NCI-H460 (cell line): ENCODE measurements at places on chromosomes 11 and 22.

- no peak for DNase-seq
Measured at GRCh38 chr22:45997077-45997776, 20.3 kb upstream of the WNT7B start.

DNA sequence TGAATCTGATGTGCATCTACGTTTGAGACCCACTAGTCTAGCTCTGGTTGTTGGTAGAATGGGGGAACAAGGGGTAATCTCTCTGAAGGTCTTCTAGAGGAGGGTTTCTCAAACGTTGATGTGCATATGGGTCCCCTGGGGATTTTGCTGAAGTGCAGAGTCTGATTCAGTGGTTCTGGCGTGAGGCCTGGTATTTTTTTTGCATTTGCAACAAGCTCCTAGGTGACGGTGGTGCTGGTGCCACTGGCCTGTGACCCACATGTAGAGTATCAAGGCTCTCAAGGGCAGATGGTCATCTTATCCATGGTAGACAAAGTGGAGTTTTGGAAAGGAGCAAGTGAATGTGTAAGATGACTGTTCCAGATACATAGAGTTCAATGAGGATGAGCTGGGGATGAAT is 97.1 kb downstream of the CEP164 start:
- no peak for DNase-seq

DNA sequence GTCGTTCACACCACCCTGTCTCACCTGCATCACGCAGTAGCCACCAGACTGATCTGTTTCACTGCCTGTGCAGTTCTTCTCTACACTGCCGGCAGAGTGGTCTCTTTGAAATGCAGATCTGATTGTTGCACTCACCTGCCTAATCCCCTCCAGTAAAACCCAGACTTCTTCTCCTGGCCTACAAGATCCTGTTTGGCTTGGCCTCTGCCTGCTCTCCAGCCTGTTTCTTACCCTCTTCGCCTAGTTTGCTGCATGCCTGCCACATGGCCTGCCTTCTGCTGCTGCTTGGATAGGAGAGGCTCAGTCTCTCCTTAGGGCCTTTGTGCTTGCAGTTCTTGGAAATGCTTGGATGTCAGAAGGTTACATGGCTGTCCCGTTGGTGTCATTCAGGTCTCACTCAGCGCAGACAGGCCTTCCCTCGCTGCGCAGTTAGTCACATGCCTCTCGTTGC is 42.0 kb downstream of the PACS1 start:
- no peak for DNase-seq

DNA sequence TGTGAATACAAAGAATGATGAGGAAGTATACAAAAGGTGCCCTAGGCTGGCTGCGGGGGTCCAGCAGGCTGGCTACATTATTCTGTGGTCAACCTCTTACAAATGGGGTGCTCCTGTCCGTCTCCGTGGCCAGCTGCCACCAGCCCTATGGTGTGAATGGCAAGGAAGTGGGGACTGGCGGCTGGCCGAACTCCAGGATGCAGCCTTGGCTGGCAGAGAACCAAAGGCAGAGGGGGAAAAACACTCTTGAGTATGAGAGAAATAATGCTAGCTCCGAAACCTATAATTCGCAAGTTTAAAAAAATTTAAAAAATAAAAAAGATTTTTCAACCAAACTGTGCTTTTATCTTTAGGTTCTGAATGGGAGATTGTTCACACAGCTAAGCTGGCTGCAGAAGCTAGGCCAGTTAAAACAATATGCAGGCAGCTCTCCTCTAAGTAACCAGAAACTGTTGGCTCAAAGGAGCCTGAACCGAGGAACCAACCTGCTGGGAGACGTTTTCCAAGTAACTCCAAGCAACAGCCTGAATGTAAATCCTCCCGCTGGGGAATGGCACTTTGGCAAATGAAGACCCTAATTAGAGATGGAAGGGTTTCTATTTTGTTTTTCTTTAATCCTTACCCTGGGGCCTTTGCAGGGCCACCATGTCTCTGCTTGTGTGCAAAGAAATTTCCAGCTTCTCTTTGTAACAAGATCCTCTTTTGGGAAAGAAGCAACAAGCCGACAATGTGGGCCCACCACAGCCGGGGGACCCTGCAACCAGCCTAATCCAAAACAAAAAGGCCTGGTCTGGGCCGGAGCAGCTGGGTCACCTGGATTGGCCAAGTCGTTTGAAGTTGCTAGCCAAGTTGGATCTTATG is 50.2 kb downstream of the C22orf31 start:
- DNase-seq: no peak

DNA sequence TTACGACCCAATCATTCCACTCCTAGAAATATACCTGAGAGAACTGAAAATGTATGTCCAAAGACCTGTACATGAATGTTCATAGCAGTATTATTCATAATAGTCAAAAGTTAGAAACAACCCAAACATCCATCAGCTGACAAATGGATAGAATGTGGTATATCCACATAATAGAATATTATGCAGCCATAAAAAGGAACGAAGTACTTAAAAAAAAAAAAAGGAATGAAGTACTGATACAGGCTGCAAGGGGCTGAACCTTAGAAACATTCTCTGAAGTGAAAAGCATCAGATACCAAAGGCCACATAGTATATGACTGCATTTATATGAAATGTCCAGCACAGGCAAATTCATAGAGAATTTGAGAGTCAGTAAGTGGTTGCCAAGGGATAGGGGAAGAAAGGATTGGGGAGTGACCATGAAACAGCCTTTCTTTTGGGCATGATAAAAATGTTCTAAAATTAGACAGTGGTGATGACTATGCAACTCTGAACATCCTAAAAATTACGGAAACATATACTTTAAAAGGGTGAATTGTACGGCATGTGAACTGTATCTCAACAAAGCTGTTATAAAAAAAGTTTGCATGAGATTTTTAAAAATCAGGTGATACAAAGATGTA is 1.8 kb downstream of the TPST2 start:
- DNase-seq: no peak

DNA sequence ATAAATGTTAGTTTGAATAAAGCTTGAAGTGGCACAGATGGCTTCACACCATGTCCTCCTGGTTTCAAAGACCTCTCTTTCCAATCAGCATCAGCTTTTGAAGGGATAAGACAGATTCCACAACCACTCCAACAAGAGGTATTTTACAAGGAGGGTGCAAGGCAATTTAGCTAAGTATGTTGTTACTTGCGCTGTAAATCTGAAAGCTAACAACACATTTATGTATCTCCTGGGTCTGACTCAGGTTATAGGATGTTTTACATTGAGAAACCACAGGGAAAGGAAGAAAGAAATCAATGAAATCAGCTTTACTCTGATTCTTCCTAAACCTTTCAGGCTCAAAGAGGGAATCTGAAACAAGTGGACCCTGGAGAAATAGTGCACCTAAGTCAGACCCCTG is 12.1 kb downstream of the CWC15 start:
- DNase-seq: no peak

GRCh38 chr11:819943-820649 is 1.4 kb downstream of the PNPLA2 start:
- DNase-seq: no peak

GRCh38 chr11:35313066-35313759 is 106.1 kb downstream of the SLC1A2 start:
- DNase-seq: no peak

DNA sequence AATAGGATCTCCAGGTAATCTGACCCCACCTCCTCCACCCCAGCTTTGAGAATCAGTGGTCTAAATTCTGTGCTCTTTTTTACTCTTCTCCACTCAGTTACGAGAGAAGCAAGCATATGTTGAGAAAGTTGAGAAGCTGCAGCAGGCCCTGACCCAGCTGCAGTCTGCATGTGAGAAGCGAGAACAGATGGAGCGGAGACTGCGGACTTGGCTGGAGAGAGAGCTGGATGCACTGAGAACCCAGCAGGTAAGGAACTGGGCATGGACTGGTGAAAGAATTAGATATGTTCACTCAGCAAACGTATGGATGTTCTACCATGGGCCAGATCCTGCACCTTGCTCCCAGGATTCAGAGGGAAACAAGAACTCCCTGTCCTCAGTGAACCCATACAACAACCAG is 85.7 kb downstream of the AMOTL1 start:
- DNase-seq: no peak

GRCh38 chr11:66685276-66686099 is 7.8 kb upstream of the RBM4B start:
- DNase-seq: no peak

DNA sequence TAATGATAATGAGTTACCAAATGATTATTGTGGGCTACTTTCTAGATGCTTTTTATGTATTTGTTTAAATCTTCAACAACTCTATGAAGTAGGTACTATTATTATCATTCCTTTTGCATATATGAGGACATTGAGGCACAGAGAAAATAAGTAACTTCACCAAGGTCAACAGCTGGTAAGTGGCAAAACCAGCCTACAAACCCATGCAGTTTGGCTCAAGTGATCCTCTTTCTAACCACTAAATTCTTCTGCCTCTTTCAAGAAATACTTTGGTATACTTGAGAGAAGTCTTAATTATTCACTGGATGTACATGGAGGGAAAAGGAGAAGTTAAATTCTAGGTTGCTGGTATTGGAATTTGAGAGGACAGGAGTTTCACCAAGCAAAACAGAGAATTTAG is 495.2 kb upstream of the CADM1 start:
- no peak for DNase-seq

- DNase-seq: no peak
Measured at GRCh38 chr11:66367561-66368312, 3.8 kb downstream of the SLC29A2 start.

- no peak for DNase-seq
Measured at GRCh38 chr11:12587333-12587991, 86.8 kb upstream of the TEAD1 start.

- DNase-seq: no peak
Measured at GRCh38 chr22:17869285-17870096, 95.2 kb upstream of the BID start.

- no peak for DNase-seq
Measured at GRCh38 chr11:65560555-65561418, 2.6 kb upstream of the LTBP3 start.

GRCh38 chr11:93689240-93689639 is 27.8 kb downstream of the CEP295 start:
- DNase-seq: no peak

- no peak for DNase-seq
Measured at GRCh38 chr22:38422611-38423511, 32.1 kb downstream of the KCNJ4 start.

DNA sequence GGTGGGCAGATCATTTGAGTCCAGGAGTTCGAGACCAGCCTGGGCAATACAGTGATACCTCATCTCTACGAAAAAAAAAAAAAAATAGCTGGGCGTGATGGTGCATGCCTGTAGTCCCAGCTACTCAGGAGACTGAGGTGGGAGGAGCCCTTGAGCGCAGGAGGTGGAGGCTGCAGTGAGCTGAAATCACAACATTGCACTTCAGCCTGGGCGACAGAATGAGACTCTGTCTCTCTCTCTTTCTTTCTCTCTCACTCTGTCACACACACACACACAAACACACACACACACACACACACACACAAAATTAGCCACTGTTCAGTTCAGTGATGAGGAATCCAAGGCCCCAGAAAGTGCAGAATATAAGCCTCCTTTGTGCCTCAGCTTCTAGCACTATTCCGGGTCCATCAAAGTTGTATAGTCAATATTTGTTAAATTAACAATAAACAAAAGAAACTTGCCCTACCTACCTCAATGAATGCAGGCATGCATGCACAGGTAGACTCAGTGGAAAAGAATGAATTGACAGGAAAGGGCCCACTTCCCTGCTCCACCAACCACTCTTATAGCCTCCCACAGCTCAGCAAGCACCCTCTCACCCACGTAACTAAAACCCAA is 3.9 kb upstream of the SMIM35 start:
- no peak for DNase-seq

DNA sequence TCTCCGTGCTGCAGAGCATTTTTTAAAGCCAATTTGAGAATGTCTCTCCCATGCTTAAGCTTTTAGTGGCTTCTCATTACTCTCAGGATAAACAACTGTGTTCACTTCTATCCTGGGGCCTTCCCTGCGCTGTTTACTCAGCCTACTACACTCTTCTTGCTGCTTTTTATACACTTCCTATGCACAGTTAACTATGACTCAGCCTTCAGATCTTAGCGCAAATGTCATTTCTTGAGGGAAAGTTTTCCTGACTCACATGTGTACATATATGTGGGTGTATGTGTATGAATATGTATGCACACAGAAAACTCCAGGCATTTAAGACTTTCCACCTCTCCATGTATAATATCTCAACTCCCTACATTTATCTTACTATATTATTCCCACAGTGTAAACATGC is 9.8 kb downstream of the THAP12 start:
- DNase-seq: peak; percentile 47

- DNase-seq: no peak
Measured at GRCh38 chr22:36077271-36077670, 48.6 kb upstream of the RBFOX2 start.

GRCh38 chr11:107710301-107710700 is 1.6 kb downstream of the SLN start:
- no peak for DNase-seq

- no peak for DNase-seq
Measured at GRCh38 chr22:46088541-46089311, 61.6 kb upstream of the PPARA start.

DNA sequence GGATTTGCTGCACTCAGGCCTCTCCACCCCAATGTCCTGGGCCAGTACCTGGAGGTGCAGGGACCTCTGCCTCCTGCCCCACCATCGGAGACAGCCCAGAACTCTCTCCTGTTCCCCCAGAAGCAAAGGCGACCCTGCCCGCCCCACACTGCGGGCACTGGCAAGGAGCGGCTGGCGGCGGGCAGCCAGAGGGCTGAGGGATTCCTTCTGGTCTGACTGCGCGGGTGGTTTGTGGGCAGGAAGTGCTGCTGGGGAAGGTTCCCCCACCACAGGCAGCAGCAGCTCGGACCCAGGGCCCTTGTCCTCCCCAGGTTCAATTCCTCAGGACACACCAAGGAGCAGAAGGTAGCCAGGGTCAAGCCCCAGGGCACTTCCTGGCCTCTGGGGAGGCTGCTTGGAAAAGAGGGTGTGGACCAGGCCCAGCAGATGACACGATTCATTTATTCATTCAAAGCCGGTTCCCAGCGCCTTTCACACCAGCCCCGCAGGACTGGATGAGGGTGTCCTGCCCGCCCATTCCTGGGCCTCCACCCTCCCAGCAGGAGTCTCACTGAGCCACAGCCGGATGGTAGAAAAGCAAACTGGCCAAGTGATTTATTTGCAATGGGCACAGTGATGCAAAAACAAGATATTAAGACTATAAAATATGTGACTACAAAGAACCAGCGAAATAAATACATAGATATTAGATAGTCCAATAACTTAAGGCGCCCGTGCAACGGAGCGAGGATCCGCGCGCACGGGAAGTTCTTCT is 1.2 kb downstream of the PHLDA2 start:
- no peak for DNase-seq

DNA sequence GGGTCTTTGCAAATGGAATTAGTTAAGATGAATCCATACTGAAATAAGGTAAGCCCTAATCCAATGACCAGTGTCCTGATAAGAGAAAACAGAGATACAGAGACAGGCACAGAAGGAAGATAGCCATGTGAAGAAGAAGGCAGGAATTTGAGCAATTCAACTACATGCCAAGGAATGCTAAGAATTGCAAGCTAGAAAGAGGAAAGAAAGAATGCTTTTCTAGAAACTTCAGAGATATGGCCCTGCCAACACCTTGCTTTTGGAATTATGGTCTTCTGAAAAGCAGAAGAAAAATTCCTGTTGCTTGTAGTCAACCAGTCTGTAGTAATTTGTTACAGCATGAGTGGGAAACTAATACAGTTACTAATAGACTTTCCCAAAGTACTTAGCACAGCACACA is 111.3 kb downstream of the SLC17A6 start:
- no peak for DNase-seq

- DNase-seq: no peak
Measured at GRCh38 chr11:63556404-63557013, 6.7 kb downstream of the PLAAT2 start.
